A549 treated with Hydrocortisone at 1 μM for 4 hours (cell line): ENCODE measurements at places on chromosomes 6 and 20. TPM values are rescaled to one million over a fixed set of nuclear protein-coding genes. Genes with fewer than 3 reads are reported as not detected.

The MUCL3 gene
- 0.07 to 0.15 TPM (median 0.12 TPM) in 5 replicates for total RNA-seq

The GJA1 gene
- total RNA-seq = 44.8 to 73.9 TPM (median 61.9 TPM) in 5 replicates

The ARMH2 gene
- not detected in 5 replicates for total RNA-seq

The SEL1L2 gene
- total RNA-seq = not detected in 5 replicates

The SPACA1 gene
- total RNA-seq = not detected in 5 replicates

The KIAA1755 gene
- 0.08 to 0.23 TPM (median 0.15 TPM) in 5 replicates for total RNA-seq

The OR12D3 gene
- not detected in 5 replicates for total RNA-seq

The APCDD1L gene
- total RNA-seq = 0.05 to 0.14 TPM (median 0.06 TPM) in 4 of 5 replicates, not detected in the other

The PRR18 gene
- total RNA-seq = 0.06 to 0.30 TPM (median 0.15 TPM) in 5 replicates

The COL19A1 gene
- not detected in 5 replicates for total RNA-seq

The SLC39A7 gene
- total RNA-seq = 98.2 to 128 TPM (median 107 TPM) in 5 replicates

The FAM217A gene
- total RNA-seq = not detected in 5 replicates

The IL20RA gene
- total RNA-seq = 0.02 to 0.15 TPM (median 0.05 TPM) in 3 of 5 replicates, not detected in the others

The ZSWIM1 gene
- total RNA-seq = 4.6 to 7.2 TPM (median 5.9 TPM) in 5 replicates

The PTGIS gene
- total RNA-seq = 0.02 to 0.07 TPM (median 0.05 TPM) in 3 of 5 replicates, not detected in the others

The KIF3B gene
- 20.9 to 30.3 TPM (median 24.6 TPM) in 5 replicates for total RNA-seq

The LY6G6F gene
- total RNA-seq = not detected in 5 replicates
